Left lobe of liver (tissue), 2 donors: ENCODE measurements at places on chromosomes 1 and 21. TPM values are rescaled to one million over a fixed set of nuclear protein-coding genes. Genes with fewer than 3 reads are reported as not detected.

MRPS21 gene
- total RNA-seq = 27.0 TPM

KCNA3 gene
- total RNA-seq = 0.43 TPM

PAPPA2 gene
- total RNA-seq = 0.45 TPM

RPL5 gene
- total RNA-seq = 252 TPM

RNU1-4 gene
- 1,159 TPM for total RNA-seq

TSSK3 gene
- total RNA-seq = 1.6 TPM

AGBL4 gene
- 2.2 TPM for total RNA-seq

USH2A gene
- 1.5 TPM for total RNA-seq

HSD3B2 gene
- 0.83 TPM for total RNA-seq

- DNase-seq = no peak
Observed at GRCh38 chr1:56584910-56585528, 5.7 kb upstream of the PLPP3 start.

DNA sequence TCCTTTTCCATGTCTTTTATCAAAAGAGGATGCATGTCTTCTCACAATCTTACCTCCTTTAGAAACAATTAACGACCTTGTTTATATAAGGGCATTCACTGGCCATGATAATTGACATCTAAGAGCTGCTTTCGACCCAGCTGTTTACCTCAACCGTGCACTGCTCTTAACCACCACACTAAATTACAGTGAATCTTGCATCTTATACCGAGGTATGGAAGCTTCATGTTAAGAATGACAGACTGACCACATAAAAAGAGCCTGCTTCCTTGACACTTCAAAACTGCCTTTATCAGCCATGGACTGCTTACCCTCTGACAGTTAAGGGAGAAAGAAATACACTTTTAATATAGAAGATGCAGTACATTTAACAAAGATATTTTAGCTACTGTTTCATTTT lies 301.7 kb upstream of the LYPLAL1 start:
- no peak for DNase-seq

GRCh38 chr1:205600085-205600484 lies 31.7 kb downstream of the ELK4 start:
- no peak for DNase-seq

DNA sequence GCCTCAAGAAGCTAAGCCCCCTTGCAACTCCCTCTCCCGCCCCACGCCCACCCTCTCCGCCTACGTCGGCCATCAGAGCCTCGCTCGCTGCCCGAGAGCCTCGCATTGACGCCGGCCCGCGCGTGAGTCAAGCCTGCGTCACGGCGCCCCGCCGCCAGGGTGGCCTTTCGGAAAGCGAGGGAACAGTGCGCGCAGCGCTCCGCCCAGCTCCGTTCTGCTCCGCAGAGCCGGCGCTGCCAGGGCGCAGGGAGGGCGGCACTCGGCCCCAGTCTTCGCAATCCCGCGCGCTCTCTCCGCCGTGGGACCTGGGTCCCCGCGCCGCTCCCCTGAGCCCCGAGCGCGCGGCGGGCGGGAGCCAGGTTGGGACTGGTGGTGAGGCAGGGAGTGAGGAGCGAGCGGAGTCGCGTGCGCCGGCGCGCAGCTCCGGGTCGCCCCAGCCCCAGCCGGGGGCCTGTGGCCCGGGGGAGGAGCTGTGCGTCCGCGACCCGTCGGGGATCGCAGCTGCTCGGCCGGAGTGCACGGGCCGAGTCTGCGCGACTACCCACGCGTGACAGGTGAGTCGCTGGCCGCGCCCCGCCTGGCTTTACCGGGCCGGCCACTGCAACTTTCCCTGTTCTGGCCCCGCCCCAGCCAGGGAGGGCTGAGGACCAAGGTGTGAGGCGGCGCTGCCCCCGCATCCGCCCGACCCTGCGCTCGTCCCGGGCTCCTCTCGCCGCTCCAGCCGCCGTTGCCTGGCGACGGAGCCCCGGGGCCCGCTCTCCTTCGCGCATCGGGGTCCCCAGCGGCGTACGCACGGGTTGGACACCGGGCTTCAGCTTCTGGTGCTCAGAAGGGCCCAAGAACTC lies at the start of gene SLC6A17:
SLC6A17 (plus strand) TSS at position 165 of the 845 bp plus-strand sequence. CDS start 16,436 bp downstream, outside the sequence.
- DNase-seq = no peak

DNA sequence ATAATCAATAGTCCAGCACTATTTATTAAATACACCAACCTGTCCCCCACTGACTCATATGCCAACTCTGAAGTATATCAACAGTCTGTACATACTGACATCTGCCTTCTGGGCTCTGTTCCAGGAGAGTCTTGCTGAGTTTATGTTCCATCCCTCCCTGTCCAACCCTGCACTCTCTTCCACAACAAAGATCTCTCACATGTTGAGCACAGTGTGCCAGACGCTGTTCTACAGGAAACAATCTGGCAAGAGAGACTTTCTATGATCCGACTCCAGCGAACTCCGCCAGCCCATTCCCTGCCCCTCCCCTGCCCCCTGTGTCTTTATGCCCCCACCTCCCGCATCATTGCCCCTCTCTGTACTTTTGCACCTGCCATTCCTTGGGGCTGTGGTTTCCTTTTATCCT lies 3.4 kb downstream of the LACTBL1 start:
- no peak for DNase-seq

DNA sequence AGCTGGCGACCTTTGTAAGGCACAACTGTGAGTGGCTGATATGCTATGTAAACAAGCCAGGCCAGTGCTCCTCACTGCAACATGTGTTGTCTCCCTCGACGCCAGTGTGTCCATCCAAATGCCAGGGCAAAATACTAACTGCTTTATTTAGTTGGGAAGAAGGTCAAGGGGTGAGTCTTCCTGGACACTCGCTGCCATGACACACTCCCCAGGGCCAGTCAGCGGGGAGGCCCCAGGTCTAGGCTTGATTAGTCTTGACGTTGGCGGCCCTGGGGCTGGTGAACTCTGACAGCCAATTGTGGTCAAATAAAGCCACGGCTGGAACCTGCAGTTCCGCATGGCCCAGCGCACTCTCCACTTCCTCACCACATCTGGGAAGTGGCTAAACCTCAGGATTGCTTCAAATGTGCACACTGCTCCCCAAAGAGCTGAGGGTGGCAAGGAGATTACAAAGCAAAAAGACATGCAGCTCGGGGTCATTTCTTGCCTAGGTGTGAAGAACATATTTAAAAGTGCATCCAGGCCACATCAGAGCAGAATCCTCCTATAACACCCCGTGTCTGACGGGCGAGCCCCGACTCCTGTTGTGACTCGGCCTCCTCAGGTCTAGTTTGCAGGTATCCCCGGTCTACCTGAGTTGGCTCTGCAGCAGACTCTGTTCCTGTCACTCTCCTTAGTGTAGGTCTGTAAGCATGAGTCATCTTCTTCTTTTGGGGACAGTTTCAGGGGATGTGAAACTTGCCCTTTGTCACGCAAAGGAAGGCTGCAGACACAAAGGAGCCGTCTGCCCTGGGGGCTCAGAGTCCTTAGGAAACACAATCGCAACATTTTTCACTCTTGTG lies 183.5 kb downstream of the RUNX1 start:
- peak; percentile 77 for DNase-seq

GRCh38 chr1:77279929-77280328 lies 1.9 kb upstream of the AK5 start:
- no peak for DNase-seq

GRCh38 chr1:13945856-13946255 lies 245.9 kb downstream of the PRDM2 start:
- no peak for DNase-seq

DNA sequence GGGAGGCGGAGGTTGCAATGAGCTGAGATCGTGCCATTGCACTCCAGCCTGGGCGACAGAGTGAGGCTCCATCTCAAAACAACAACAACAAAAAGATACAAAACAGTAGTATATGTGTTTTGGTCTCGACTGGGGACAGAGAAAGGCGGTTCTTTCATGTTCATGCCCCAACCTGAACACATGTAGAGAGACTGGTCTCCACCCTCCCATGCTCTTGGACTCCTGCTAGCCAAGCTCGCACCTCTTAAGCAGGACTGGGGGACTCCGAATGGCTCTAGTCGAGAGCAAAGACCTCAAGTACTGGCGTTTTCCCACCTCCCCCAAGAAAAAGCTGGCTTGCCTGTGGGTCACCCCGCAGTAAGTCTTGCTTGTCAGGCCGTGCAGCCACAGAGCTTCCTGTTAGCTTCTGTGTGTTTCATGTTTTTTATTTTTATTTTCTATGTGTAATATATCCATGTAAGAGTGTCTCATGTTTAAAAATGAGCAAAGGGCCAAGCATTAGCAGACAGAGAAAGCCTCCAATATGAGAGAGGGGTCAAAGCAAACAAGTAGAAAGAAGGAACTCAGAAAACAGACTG lies 91.6 kb downstream of the SCCPDH start:
- no peak for DNase-seq

DNA sequence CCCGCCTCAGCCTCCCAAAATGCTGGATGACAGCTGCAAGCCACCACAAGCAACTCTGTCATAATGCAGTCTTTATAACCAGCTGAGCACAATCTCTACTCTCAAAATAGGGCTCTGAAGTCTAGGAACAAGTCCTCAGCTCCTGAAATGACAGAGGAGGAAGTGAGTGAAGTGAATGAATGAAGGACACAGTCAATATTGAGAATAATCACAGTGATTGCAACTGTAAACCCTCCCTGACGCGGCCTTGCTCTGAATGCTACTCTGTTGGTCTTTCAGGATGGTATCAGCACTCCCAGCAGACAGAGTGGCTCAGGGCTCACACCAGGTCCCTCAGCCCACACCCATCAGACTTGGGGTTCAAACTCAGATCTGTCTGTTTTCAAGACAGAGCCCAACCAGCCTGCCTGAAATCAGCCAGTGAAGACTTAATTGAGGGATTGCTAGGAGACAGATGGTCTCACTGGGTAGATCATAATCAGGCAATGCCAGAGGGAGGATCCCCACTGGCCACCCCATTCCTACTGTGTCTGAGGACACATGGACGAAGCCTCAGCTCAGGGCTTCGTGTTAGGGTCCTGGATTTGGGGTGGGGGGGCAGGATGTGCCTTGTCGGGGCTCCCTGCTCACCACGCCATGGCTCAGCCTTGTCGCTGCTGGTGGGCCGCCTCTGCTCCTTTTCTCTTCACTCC lies 20.9 kb downstream of the RNF187 start:
- DNase-seq = no peak

GRCh38 chr1:159827549-159827948 lies 876 bp downstream of the SLAMF8 start:
- no peak for DNase-seq

DNA sequence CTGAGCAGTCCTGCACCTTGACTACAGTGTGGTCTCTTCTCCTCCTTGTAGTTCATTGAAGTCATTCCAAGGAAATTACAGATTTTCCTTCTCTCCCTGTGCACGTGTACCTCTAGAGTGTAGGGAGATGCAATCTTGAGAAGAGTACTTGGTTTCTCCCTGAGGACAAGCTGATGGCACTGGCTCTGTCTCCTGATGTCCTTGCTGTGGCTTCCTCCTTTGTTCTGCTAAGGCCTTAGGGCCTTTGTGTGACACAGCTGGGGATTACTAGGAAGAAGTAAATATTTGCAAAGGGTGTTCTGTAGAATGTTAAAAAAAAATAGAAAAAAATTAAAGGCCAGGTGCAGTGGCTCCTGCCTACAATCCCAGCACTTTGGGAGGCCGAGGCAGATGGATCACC lies 66.2 kb upstream of the APOBEC4 start:
- DNase-seq = no peak

DNA sequence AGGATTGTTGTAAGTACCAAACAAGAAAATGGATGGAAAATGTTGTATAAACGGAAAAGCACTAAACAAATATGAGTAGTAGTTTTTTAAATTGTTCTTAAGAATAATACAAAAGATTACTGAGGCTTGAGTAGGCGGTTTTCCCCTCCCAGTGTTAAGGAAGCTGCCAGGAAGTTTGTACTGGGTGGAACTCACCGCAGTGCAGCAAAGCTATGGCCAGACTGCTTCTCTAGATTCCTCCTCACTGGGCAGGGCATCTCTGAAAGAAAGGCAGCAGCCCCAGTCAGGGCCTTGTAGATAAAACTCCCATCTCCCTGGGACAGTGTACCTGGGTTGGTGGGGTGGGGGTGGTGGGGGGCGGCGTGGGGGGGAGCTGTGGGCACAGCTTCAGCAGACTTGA lies 58.7 kb downstream of the XCL2 start:
- DNase-seq = no peak

DNA sequence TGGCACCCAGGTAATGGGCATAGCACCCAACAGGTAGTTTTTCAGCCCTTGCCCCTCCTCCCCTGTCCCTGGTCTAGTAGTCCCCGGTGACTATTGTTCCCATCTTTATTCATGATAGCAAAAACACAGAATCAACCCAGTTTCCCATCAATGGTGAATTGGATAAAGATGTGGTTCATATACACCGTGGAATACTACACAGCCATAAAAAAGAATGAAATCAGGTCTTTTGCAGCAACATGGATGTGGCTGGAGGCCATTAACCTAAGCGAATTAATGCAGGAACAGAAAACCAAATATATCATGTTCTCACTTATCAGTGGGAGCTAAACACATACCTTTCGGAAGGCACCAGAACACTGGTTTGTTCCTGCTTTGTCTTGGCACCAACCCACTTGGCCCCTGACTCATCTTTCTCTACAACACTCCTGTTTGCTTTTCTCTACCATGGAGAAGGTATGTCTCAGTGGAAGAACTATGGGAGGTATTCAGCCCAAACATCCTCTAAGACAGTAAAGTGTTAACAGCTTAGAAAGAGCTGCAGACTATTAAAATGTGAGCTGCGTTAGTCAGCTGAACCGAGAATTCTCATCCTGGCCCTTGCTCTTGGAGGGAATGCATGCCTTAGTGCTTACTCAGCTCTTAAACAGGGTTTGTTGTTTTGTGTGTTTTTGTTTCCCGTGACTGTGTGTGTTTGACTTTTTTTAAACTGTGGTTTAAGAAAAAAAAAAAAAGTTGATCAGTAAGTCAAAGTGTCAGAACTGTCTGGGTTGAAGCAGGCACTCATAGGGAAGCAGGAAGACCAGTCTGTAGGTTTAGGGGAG lies 203.0 kb downstream of the TOMM20 start:
- peak; percentile 32 for DNase-seq

- DNase-seq = no peak
Observed at GRCh38 chr1:37465593-37466517, 8.5 kb upstream of the ZC3H12A start.

- no peak for DNase-seq
Observed at GRCh38 chr1:8174807-8175206, 143.1 kb upstream of the SLC45A1 start.

- DNase-seq = peak; percentile 52
Observed at GRCh38 chr1:155729031-155729898, 40.4 kb downstream of the DAP3 start.

DNA sequence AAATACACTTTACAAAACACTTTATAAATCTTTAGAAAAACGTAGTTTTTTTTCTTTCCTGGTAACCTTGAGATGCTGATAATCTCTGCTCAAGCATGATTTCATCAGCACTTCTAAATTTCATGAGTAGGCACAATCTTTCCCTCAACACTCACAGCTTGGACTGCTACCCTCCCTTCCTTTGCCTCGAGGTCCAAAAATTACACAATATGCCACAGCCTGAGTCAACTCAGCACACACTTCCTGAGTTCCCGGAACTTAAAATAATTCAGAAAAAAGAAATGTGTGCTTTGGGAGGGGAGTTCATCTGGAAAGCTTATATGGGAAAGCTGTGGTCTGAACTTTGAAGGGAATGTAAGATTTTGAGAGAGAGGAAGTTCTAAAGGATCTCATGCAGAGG lies 5.9 kb downstream of the CLCA2 start:
- DNase-seq = no peak
